CD4-positive, alpha-beta T cell treated with Interleukin-1 beta for 1 hour (primary cell): ENCODE measurements at places on chromosomes 5 and 9.
A peak's percentile ranks its signal among the peaks of the same experiment; 100 is the strongest.

- DNase-seq, result peak; percentile 19
Observed at GRCh38 chr9:99590840-99591239, 230.8 kb upstream of the NR4A3 start.

- DNase-seq, result no peak
Observed at GRCh38 chr5:179615203-179615602, 8.3 kb downstream of the HNRNPH1 start.

DNA sequence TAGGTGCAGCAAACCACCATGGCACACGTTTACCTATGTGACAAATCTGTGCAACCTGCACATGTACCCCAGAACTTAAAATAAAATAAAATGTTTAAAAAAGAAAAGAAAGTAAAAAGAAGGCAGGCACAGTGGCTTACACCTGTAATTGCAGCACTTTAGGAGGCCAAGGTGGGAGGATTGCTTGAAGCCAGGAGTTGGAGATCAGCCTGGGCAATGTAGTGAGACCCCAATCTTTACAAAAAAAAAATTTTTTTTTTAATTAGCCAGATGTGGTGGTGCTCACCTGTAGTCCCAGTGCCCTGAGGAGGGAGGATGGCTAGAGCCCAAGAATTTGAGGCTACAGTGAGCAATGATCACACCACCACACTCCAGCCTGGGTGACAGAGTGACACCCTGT is 12.5 kb upstream of the LHFPL2 start:
- DNase-seq, result no peak

DNA sequence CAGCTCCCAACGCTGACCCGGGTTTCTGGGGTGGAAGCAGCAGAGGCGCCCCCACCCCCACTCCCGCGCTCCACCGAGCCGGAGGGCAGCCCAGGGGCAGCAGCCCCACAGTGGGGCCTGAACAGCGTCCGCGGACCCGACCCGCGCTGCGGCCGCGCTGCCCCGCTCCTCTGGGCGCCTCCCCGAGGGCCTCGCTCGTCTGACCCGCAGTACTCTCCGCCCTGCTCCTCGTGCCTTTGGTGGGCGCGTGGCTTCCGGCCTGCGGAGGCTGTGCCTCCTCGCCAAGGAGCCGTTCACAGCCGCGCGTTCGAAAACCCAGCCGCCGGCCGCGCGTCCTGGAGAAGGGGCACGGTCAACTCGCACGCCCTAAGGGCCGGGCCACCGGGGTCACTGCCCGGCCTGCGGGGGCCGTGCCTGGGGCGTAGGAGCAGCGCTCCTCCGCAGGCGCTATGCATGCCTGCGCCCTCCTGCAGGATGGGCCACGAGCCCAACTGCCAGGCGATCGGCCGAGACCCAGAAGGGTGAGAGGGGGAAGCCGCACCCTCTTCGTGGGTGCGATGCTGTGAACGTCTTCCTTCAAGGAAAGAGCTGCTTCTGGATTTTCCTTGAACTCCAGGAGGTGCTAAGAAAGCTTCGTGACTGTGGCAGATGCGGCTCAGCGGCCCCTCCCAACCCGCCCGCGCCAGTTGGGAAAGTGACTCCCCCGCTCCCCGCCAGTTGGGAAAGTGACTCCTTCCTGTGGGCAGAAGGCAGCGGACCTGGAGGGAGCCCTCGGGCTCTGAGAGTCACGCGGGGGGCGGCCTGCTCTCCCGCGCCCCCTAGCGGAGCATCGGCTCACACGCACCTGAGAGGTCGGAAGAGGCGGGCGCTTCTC is 82.7 kb downstream of the HSD17B3 start:
- DNase-seq, result peak; percentile 30

GRCh38 chr9:128244091-128244836 is 31.5 kb downstream of the GOLGA2 start:
- DNase-seq, result no peak

- DNase-seq, result no peak
Observed at GRCh38 chr9:134774410-134774809, 106.2 kb upstream of the FCN2 start.

DNA sequence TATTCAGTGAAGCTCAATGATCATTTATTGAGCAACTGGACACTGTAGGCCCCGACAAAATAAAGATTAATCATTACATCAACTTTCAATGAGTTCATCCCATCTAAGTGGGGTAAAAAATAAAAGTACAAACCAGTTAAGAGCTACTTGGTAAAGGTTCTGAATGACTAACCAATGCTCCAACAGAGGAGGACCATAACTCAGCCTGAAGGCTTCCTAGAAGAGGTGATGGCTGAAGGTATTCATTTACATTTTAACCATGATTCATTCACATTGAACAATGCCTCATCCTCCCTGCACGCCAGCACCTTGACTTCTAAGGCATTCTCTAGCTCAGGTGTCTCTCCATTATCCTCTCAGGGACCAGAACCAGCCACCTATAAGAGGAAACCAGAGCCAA is 201.4 kb downstream of the ZNF462 start:
- no peak for DNase-seq

DNA sequence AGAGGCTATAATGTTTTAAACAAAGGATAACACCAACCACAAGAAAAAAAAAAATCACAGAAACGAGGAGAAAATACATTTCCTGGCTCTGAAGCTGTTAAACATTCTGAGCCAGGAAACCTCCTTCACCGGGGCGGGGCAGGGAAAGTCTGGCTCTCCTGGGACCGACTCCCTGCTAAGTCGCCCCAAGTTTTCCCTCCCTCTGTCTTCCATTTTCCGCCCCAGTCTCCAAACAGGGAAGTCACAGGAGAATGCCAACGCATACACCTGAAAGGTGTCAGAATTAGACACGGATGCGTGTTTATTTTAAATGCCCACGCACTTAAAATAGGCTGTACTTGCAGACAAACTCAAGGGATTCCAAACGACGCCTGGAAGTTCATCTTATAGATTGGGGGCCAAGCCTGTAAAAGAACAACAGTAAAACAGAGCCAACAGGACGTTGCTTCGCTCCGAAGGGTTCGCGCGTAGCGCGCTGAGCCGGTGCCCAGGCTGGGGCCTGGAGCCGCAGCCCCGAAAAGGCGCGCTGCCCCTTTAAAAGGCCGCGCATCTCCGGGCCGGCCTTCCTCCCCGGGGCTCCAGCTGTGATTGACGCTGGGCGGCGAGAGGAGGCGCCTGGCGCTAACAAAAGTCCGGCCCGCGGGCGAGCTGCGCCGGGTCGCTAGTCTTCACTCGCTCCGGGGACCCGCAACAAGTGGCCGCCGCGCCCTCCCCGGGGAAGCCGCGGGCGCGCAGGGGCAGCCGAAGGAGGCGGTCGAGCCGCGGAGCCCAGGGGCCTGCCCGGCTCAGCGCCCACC is at the start of gene FBXL7:
Gene FBXL7 (plus strand): TSS at position 653 of the 797 bp plus-strand sequence.
- DNase-seq, result no peak

DNA sequence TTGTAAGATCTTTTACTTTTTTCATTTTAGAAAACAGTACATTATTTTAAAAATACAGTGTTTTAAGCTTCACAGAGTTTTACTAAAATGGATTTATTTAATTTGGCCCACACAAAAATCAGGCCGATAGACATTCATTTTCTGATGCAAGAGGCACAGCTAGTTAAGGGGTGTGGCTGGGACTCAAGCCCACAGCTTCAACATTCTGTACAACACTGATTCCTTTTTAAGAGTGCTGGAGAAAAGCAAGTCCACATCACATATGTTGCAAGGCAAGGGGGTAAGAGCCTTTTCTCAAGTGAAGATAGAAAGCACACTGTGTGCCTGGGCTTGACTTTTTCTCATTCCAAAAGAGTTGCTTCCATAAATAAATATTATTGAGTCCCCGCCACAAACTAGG is 195.9 kb downstream of the RFK start:
- no peak for DNase-seq

- no peak for DNase-seq
Observed at GRCh38 chr5:150038547-150038946, 38.0 kb downstream of the HMGXB3 start.

DNA sequence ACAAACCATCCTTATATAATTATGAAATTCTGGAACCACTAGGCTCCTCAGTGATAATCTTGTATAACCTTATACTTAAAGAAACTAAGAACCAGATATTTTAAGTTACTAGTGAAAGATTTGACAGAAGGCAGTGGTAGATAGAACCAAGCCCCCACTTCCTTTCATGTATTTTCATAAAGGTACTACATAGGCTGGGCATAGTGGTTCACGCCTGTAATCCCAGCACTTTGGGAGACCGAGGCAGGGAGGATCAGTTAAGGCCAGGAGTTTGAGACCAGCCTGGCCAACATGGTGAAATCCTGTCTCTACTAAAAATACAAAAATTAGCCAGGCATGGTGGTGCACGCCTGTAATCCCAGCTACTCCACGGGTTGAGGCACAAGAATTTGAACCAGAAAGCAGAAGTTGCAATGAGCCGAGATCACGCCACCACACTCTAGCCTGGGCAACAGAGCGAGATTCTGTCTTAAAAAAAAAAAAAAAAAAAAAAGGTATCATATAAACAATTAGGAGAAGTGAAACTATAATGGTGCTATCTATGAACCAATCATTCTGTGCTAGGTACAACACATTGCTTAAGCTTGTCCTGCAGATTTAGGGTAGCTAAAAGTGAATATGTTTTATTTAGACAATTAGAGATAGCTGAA is 27.9 kb upstream of the DTWD2 start:
- DNase-seq, result no peak

- DNase-seq, result no peak
Observed at GRCh38 chr9:121893786-121894185, 199.3 kb downstream of the TTLL11 start.

GRCh38 chr5:134370311-134370870 is 978 bp upstream of the UBE2B start:
- DNase-seq, result no peak

DNA sequence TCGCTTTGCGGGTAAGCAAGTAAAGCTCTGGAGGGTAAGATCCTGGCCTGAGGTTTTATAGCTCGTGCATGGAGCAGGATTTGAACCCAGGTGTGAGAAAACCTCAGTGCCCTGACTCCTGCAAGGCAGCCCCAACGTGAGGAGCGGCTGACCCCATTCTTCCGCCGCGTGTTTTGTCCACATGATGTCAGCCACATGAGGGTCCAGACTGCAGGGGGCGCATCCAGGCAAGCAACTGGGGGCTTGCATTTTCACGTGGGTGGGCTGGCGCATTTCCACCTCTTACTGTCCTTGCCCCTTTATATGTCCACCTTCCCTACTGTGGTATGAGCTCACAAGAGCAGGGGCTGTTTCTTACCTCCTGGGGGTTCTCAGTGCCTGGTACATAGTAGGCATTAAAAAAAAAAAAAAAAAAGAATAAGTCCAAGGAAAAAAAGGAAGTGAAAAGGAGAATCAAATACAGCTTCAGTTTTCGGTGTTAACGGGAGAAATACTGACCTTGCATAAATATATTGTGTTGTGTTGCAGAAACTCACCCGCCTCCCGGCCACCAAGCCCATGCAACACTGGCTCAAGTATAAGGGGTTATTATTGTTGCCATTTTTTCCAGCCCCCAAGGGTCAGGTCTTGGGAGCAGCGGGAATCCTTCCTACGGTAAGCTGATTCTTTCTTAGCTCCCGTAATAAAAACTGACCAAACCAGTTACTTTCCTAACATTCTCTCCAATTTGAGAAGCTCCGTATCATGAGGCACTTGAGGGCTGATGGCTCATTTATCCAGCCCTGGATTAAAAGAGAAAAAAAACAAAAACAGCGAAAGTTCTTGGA is 15.0 kb downstream of the TLX3 start:
- DNase-seq, result no peak
